ENCODE measurements at places on chromosomes 5 and 9. TPM values are rescaled to one million over a fixed set of nuclear protein-coding genes. Genes with fewer than 3 reads are reported as not detected.

GRCh38 chr5:35861718-35862117, 5.0 kb downstream of the IL7R start:
- no peak overlapping the region for H3K4me3 ChIP-seq
- no peaks in the 10 kb centered on the region for H3K27me3 ChIP-seq
- DNase-seq = no peak

DNA sequence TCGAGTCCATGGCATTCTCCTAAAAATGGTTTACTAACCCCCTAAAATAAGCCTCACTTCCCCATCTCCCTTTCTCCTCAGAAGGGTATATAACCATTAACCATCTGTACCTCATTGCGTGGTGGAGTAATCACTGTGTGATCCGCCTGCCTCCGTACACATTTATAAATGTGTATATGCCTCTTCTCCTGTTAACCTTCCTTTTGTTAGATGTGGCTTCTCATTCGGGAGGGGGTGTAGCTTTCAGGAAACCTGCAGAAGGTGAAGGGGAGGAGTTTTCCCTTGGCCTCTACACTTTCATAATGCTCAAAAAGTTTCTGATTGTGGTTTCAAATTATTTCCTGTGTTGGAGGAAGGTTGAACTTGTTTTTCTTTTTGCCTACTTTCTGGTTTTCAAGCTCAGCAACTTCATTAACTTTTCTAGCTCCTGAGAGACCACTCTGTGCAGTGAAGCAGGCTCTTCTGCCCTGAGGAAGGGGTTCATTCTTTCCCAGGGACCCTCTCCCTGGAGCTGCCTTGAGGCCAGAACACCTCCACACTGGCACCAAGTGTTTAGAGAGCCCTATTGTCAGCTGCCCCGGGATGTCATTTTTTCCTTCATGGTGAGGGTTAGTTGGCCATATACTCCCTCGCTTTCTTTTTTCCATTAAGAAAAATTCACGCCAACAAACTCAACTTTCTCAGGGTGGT, 46.9 kb downstream of the RASGRF2 start:
- no peak overlapping the region for H3K27ac ChIP-seq
- H3K36me3 ChIP-seq = no peaks in the 10 kb centered on the region
- no peak for DNase-seq
- H3K27me3 ChIP-seq = no peaks in the 10 kb centered on the region
- no peaks in the 10 kb centered on the region for H3K4me1 ChIP-seq

- DNase-seq = no peak
- H3K4me1 ChIP-seq = no peaks in the 10 kb centered on the region
- no peaks in the 10 kb centered on the region for H3K36me3 ChIP-seq
- no peak overlapping the region for H3K4me3 ChIP-seq
Observed at GRCh38 chr5:106127985-106128384, 1542.8 kb downstream of the EFNA5 start.

- H3K27ac ChIP-seq = no peak overlapping the region
- no peak for DNase-seq
- no peaks in the 10 kb centered on the region for H3K4me1 ChIP-seq
- no peaks in the 10 kb centered on the region for H3K36me3 ChIP-seq
- no peak overlapping the region for H3K4me3 ChIP-seq
Observed at GRCh38 chr9:134995792-134996120, 78.0 kb upstream of the FCN1 start.

GRCh38 chr9:71368157-71368556, 246.7 kb upstream of the TRPM3 start:
- H3K36me3 ChIP-seq = no peaks in the 10 kb centered on the region
- peak; percentile 23 for DNase-seq
- H3K27me3 ChIP-seq = no peaks in the 10 kb centered on the region
- H3K4me3 ChIP-seq = no peak overlapping the region
- H3K4me1 ChIP-seq = no peaks in the 10 kb centered on the region
- H3K27ac ChIP-seq = no peak overlapping the region

DNA sequence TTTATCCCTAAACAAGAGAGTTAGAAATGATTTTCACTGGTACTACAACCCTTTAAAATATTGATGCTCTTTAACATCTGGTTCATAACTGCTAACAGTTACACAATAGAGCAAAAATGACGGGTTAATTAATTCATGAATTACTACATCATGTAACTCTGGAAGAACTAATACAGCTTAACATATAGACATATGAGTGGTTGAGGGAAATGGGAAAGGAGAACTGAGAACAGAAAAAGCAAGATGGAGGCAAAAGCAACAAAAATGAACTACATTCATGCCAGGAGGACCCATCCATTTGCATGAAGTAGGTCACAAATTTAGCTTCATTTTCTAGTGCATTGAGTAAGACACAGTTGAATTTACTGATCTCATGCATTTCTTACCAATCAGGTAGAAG, 61.8 kb downstream of the C9 start:
- no peaks in the 10 kb centered on the region for H3K36me3 ChIP-seq
- H3K27me3 ChIP-seq = no peaks in the 10 kb centered on the region
- no peaks in the 10 kb centered on the region for H3K4me1 ChIP-seq
- no peak overlapping the region for H3K4me3 ChIP-seq
- H3K27ac ChIP-seq = no peak overlapping the region

DNA sequence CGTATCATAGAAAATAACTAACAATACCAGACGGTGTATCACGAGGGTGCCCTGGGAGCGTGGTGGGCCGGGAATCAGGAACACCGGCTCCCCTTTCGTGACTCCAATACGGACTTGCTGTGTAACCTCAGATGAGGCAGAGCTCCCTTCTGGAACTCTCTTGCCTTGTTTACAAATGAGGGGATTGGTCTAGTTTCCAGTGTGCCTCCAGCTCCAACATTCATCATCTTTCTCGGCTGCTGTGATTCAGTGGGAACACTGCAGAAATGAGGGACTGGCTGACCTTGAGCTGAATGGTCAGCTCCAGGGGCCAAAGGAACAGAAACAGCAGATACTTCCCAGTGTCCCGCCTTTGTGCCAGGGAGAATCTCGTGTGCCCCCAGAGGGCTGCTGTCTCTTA, 22.6 kb upstream of the TGFBI start:
- peak overlapping the region; percentile 54 for H3K27ac ChIP-seq
- no peak overlapping the region for H3K4me3 ChIP-seq
- H3K27me3 ChIP-seq = peaks cover 6% of the 10 kb centered on the region
- DNase-seq = no peak
- H3K36me3 ChIP-seq = no peaks in the 10 kb centered on the region

GRCh38 chr5:150307617-150308426, 5.1 kb upstream of the ARSI start:
- no peak overlapping the region for H3K4me3 ChIP-seq
- no peak overlapping the region for H3K27ac ChIP-seq
- no peaks in the 10 kb centered on the region for H3K36me3 ChIP-seq
- no peak for DNase-seq
- H3K27me3 ChIP-seq = peaks cover 3% of the 10 kb centered on the region

DNA sequence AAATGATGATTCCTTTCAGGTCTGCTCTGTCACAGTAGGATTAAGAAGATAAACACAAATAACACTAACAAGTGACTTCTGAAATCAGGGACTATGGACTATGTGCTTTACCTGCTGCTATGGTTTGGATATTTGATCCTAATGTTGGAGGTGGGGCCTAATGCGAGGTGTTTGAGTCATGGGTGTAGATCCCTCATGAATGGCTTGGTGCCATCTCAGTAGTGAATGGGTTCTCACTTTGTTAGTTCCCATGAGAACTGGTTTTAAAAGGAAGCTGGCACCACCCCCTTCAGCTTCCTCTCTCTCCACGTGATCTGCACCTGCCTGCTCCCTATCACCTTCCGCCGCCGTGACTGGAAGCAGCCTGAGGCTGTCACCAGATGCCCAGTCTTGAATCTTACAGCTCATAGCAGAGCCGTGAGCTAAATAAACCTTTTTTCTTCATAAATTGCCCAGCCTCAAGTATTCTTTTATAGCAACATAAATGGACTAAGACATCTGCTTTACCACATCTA, 3.3 kb downstream of the PPIC start:
- no peaks in the 10 kb centered on the region for H3K36me3 ChIP-seq
- DNase-seq = no peak
- H3K4me1 ChIP-seq = peaks cover 6% of the 10 kb centered on the region
- no peak overlapping the region for H3K4me3 ChIP-seq

DNA sequence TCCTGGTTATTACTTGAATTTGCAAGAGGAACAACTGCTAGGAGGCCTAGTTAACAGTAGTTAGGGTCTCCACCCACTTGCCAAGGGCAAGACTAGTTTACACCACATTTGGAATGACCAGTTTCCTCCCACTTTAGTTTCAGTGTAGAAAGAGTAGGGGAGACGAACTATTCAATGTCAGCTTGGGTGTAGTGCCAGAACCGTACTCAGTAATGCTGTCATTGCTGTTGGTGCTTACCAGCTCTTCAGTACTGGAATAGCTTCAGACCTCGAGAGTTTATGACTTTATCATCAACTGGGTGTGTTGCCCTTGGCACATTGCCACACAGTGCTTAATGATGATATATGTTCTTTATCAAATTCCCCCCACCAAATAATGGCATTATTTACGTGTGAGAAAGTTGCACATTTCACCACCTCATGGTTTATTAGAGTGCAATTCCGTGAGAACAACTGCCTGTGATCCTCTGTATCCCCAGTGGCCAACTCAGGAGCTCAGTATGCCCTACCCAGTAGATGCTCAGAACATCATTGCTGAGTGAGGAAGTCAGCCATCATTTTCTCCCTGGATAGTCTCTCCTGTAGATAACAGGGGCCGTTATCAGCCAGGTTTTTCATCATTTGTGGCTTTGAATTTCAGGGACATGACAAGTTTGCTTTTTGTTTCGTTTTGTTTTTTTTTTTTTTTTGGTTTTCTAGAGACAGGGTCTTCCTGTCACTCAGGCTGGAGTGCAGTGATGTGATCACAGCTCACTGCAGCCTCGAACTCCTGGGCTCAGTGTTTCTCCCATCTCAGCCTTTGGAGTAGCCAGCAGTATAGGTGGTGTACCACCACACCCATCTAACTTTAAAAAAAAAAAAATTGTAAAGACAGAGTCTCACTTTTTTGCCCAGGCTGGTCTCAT, 67.3 kb downstream of the DOCK8 start:
- H3K4me1 ChIP-seq = no peaks in the 10 kb centered on the region
- no peak overlapping the region for H3K27ac ChIP-seq
- H3K27me3 ChIP-seq = no peaks in the 10 kb centered on the region
- no peak overlapping the region for H3K4me3 ChIP-seq
- no peaks in the 10 kb centered on the region for H3K36me3 ChIP-seq

- no peak overlapping the region for H3K27ac ChIP-seq
- no peak for DNase-seq
- H3K36me3 ChIP-seq = no peaks in the 10 kb centered on the region
- no peaks in the 10 kb centered on the region for H3K4me1 ChIP-seq
- no peak overlapping the region for H3K4me3 ChIP-seq
Observed at GRCh38 chr5:39943811-39944210, 519.0 kb upstream of the DAB2 start.

- DNase-seq = no peak
- H3K4me3 ChIP-seq = no peak overlapping the region
- peaks cover 4% of the 10 kb centered on the region for H3K4me1 ChIP-seq
- no peak overlapping the region for H3K27ac ChIP-seq
- no peaks in the 10 kb centered on the region for H3K36me3 ChIP-seq
Observed at GRCh38 chr9:129220771-129221170, 42.7 kb upstream of the IER5L start.

DNA sequence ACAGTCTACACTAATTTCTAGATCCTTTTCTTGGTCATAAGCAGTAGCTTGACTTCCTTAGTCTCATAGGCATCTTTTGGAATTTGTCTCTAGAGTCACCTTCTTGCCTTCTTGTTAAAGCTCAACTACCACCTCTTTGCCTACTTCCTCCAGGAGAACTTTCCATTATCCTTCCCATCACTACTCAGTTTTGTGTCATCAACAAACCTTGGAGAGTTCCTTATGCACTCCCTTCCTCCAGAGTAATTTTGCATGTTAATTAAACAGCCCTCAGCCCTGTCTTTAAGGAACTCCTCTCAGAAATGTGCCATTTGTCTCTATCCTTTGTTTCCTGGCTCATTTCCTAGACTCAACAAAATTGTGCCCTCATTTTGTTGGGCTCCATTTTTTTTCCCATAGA, 4.2 kb upstream of the EPB41L4B start:
- no peak for DNase-seq
- no peak overlapping the region for H3K27ac ChIP-seq
- H3K36me3 ChIP-seq = no peaks in the 10 kb centered on the region
- no peaks in the 10 kb centered on the region for H3K27me3 ChIP-seq
- no peak overlapping the region for H3K4me3 ChIP-seq

DNA sequence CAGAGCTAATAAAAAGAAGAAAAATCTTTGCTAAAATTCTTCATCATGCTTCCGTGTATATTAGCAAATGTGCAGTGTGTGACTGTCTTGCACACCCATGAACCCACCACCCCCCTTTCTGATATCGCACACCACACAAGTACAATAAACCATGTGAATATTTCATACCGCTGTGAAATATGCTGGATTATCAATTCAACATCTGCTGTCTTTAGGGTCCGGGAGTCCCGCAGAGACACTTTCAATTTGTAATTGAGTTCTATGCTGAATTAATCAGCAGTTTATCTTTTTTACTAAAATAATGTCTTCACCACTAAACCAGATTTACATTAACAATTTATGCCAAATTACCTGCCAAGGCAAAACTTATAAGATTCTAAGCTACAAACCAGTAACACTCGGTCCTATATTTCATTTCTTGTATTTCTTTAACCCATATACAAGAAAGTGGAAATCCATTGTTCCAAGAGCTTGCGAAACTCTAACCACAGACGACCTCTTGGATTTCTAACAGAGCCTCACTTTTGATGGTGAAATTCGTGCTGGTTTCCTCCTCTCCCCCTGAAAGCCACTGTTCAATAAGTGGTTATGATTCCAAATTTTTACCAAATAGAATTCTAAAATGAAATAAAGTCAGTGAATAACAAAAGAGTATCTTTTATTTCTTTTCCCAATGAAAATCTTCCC, 44.2 kb downstream of the PSMB7 start:
- H3K36me3 ChIP-seq = no peaks in the 10 kb centered on the region
- H3K4me3 ChIP-seq = no peak overlapping the region
- H3K4me1 ChIP-seq = no peaks in the 10 kb centered on the region
- H3K27me3 ChIP-seq = no peaks in the 10 kb centered on the region
- no peak overlapping the region for H3K27ac ChIP-seq
- DNase-seq = no peak

DNA sequence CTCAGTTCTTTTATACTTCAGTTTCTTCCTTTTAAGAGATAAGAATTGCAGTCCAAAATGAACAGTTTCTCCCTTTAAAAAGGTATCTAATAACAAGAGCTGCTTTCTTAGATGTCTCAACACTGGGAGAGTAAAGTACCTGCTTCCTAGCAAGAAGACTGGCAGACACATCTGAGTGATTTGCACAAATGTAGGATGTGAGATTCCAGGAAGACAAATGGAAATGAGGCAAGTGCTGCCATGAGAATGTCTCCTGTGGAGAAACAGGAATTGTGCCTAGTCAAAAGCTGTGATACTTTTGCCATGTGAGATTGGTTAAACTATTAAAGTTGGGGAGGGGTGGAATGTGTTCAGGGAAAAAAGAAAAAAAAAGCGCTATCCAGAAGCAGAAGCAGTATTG, 159.1 kb downstream of the HTR1A start:
- no peak overlapping the region for H3K27ac ChIP-seq
- no peaks in the 10 kb centered on the region for H3K36me3 ChIP-seq
- no peak for DNase-seq
- no peaks in the 10 kb centered on the region for H3K4me1 ChIP-seq
- H3K27me3 ChIP-seq = no peaks in the 10 kb centered on the region
- no peak overlapping the region for H3K4me3 ChIP-seq

The C1QTNF3 gene
- total RNA-seq = 3.5 TPM

The AJM1 gene
- total RNA-seq = 2.2 TPM

The SAXO1 gene
- not detected for total RNA-seq

The RUSC2 gene
- 33.0 TPM for total RNA-seq

The TRIM7 gene
- 4.2 TPM for total RNA-seq

The ANKRD34B gene
- total RNA-seq = not detected

The GLDC gene
- 0.74 TPM for total RNA-seq

The HAVCR2 gene
- total RNA-seq = 2.4 TPM
